ENCODE measurements at places on chromosomes 12 and 14.

- peak; percentile 74 for DNase-seq
These were observed 28.6 kb downstream of the PIGH start for GRCh38 chr14:67571275-67571990.

- no peak for DNase-seq
These were observed 746.8 kb downstream of the DIO2 start for GRCh38 chr14:79464468-79464867.

- DNase-seq: no peak
These were observed 255.9 kb upstream of the ARID2 start for GRCh38 chr12:45473636-45474035.

GRCh38 chr12:6392504-6392903 is 8.5 kb downstream of the LTBR start:
- no peak for DNase-seq

- peak; percentile 9 for DNase-seq
These were observed 250.2 kb upstream of the GRIP1 start for GRCh38 chr12:66929121-66929520.

DNA sequence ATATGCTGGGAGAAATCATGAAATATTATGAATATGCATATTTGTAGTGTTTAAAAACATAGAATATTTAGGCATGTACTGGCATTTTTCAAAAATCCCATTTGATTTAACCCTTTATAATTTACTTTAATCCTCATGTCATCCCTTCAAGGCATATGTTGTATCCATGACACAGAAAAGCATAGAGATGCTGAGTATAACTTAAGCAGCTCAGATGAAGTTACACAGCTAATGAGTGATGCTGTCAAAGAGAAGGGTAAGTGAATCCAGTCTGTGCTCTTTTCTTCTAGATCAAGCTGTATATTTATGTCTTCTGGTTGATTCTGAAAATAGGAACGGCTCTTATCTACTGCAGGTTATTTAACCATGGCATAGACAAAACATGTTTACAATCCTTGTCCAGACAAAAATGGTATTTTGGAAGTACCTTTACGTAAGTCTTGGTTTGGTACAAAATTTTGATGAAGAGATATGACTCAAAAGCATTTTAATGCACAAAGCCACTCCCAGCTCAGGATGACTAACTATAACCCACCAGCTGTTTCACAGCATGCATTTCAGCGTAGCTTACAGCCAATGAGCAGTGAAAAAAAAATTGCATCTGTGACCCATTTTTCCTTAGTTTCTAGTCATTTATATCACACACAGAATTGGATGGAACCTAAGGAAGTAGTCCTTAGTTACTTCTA is 201.7 kb downstream of the STXBP6 start:
- DNase-seq: no peak

GRCh38 chr12:49189731-49190716 is 1.1 kb upstream of the TUBA1A start:
- DNase-seq: no peak

DNA sequence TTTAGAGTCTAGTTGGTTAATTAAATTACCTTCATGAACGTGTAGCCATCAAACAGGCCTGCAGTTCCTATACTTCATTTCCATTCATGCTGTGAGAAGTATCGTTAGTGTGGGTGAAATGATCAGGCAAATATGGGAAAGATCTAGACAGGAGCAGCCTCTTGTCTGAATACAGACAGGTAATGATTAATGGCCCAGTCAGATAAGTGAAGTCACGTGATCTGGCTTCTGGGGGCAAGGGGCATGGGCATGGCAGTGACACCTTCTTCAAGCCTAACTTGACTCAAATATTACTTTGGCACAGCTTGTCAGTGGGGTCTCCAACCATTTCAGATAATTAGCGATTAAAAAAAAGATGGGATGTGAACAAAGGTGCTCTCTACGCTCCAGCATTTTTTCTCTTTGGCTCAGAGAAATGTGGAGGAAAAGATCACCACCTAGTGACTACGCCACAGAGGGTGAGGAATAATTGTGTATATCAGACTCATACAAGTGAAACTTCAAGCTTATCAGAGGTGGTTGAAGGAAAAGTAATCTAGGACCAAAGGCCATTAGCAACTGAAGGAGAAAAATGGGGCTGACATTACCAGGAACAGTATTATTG is 17.8 kb downstream of the GUCY2C start:
- no peak for DNase-seq

DNA sequence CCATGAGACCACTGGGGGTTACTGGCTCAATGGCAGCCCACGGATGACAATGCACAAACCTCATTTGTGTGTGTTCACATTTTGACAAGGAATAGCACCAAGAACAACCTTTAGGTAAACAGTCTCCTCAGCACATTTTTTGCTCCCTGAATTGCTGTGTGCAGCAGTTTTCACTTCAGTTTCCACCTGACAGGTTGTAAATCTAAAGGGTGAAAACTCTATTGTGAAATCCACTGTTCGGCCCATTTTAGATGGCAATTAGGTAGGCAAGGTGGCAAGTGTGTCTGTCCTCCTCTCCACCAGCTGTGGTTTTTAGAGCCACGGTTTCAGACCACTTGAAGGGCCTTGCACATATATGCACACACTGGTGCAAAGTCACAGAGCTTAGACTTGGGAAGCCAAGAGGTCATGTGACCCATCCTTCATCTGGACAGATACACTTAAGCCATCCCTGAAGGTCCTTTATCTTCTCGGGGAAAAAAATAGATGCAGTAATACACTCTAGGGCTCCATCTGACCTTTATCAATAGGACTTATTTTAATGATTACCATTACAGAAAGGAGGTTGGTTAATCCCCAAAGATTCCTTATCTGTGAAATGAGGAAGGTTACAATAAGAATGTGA is 23.2 kb downstream of the HAL start:
- DNase-seq: no peak

DNA sequence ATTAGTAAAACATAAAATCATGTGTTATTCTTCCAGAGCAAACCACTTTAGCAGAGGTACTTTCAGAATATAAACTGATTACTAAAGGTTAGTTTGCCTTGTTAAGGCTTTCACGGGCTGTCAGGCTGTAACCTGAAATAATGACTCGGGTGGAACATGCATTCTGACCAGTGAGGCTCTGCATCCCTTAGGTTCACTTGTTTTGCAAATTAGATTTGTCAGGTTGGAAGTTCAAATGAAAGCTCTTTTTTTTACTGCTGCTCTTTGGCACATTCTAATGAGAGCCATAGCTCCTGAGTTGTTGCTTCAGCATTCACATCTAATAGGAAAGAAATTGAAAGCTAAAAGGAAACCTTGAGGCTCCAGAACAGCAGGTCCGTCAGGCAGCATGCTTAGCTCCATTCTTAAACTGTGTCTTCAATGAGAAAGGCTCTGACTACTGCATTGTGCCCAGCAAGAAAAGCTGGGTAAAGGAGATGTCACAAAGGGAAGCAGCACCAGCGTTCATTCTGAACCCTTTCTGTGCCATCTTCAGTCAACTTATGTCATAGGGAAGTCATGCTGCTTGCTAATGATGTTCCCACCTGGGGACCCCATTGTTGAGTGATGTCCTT is 445.5 kb upstream of the FBXO33 start:
- no peak for DNase-seq

DNA sequence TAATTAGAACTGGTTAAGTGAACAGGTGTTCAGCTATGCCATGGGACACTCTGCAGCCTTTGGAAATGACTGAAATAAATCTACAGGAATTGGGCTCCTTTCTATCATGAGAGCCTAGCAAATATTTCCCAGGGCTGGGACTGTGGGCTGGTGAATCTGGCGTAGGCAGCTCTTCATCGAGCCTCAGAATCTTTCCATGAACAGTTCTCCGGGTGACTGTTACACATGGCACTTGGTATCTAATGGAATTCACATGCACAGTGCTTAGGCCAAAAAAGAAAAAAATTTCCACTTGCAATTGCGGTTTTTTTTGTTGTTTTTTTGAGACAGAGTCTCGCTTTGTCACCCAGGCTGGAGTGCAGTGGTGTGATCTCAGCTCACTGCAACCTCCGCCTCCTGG is 32.1 kb downstream of the PRKAB1 start:
- DNase-seq: no peak

- peak; percentile 75 for DNase-seq
These were observed 32.4 kb downstream of the FERMT2 start for GRCh38 chr14:52918486-52918885.

- no peak for DNase-seq
These were observed 45.4 kb downstream of the ALX1 start for GRCh38 chr12:85325442-85325841.

DNA sequence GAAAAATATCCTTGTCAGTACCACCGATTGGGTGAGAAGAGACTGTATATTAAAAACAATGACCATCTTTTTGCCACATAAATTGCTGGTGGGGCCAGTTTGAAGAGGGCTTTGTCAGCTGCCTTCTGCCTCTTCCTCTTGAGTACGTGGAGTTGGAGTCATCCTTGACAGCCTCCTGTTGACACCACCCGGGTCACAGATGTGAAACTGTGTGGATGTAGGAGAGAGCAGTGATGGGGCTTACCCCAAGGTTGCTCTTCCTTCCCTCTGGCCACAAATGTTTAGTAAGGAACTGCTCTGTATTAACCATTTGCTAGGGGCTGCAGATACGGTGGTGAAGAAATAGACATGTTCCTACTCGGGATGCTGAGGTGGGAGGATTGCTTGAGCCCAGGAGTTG is 12.2 kb downstream of the PTPN11 start:
- no peak for DNase-seq

Data from CD4-positive, alpha-beta T cell treated with Interleukin-2 at 100 ng/mL for 4 hours (primary cell).